ENCODE measurements at places on chromosomes 7 and 10. TPM values are rescaled to one million over a fixed set of nuclear protein-coding genes. Genes with fewer than 3 reads are reported as not detected.

The CDC14C gene
- total RNA-seq = not detected

The VCL gene
- total RNA-seq = 216 TPM

The PDE1C gene
- total RNA-seq = 2.4 TPM

The TPST1 gene
- 20.9 TPM for total RNA-seq

The VGF gene
- 0.29 TPM for total RNA-seq

The FHIP2A gene
- total RNA-seq = 27.6 TPM

The UTF1 gene
- not detected for total RNA-seq

The LBX1 gene
- total RNA-seq = not detected

The CUBN gene
- total RNA-seq = 0.92 TPM

The C1QL3 gene
- total RNA-seq = 0.09 TPM

The C10orf67 gene
- 0.14 TPM for total RNA-seq

The VKORC1L1 gene
- total RNA-seq = 19.6 TPM

The CRTAC1 gene
- 1.6 TPM for total RNA-seq

The PDZD7 gene
- 5.3 TPM for total RNA-seq

The COL28A1 gene
- 5.1 TPM for total RNA-seq

The OGDHL gene
- 5.3 TPM for total RNA-seq

The SOSTDC1 gene
- 0.12 TPM for total RNA-seq

The SMARCD3 gene
- 56.3 TPM for total RNA-seq

The LHPP gene
- total RNA-seq = 35.9 TPM

The LRRC17 gene
- 10.6 TPM for total RNA-seq

The PIK3CG gene
- total RNA-seq = 7.1 TPM

The CALN1 gene
- 4.4 TPM for total RNA-seq

The MRPS33 gene
- 45.0 TPM for total RNA-seq

The MEIG1 gene
- total RNA-seq = not detected

The KCNMA1 gene
- total RNA-seq = 101 TPM

The STEAP1B gene
- not detected for total RNA-seq
